Fibroblast of gingiva (primary cell): ENCODE measurements at places on chromosomes 12 and 14.

DNA sequence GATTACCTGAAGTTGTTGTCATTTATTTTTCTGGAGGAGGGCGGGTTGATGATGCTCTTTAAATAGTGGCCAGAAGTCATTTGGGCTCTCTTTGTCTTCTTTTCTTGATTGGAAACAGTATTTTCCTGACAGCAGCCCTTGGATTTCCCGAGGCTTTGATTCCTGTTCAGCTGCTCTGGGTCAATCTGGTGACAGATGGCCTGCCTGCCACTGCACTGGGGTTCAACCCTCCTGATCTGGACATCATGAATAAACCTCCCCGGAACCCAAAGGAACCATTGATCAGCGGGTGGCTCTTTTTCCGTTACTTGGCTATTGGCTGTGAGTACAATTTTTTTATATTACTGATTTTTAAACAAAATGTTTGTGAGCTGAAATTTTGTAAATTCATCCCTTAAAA lies 60.4 kb downstream of the ANAPC7 start:
- DNase-seq = no peak

DNA sequence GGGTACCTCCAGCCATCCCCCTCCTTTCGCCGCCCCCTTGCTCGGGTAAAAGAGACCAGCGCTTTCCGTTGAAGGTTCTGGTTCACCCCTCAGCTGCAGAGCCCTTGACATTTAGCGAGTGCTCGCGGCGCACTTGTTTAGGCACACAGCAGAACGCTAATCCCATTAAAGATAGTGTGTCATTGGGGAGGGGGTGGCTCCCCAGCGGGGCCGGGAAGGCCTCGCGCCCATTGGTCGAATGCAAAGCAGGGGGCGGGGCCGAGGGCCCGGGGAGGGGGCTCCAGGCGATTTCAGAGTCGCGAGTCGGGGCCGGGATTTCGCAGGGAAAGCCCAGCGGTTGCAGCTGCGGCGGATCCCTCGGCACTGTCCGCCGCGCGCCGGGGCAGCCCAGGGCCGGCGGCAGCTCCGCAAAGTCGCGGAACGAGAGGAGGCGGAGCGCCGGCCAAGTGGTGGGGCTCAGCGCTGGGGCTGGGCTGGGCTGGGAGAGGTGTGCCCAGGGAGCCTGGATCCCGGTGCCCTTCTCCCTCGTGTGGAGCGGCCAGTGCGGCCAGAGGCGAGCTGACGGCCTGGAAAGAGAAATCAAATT lies 122.9 kb downstream of the TSPAN9 start:
- peak; percentile 28 for DNase-seq

DNA sequence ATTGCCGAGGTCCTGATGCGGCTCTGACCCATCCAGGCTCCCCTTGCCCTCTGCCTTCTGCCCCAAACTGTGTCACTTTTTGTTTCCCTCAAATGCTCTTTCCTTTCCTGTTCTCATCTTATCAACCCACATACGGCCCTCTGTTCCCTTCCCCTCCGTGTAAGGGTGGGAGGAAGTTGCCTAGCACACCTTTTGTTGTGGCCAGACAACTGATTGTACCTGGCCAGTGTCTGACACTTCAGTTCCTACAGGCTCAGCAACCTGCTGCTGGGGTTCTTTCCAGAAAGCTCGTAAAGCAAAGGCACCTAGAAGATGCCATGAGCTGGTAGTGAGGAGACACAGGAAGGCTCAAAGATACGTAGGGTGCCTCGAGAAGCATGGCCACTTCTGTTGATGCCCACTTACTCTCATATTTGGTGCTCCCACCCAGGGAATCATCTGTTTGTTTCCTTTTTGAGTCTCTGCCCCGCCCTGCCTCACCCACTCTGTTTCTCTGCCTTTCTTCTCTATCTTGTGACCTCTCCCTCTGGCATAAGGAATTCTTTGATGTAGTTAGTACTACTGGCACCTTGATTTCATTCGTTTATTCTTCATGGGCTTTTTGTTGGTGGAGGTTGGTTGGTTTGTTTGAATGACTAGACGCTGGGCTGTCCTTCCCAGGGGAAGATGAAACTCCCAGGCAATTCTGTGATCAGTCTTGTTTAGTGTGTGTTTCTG lies 152.4 kb upstream of the FKBP4 start:
- no peak for DNase-seq

DNA sequence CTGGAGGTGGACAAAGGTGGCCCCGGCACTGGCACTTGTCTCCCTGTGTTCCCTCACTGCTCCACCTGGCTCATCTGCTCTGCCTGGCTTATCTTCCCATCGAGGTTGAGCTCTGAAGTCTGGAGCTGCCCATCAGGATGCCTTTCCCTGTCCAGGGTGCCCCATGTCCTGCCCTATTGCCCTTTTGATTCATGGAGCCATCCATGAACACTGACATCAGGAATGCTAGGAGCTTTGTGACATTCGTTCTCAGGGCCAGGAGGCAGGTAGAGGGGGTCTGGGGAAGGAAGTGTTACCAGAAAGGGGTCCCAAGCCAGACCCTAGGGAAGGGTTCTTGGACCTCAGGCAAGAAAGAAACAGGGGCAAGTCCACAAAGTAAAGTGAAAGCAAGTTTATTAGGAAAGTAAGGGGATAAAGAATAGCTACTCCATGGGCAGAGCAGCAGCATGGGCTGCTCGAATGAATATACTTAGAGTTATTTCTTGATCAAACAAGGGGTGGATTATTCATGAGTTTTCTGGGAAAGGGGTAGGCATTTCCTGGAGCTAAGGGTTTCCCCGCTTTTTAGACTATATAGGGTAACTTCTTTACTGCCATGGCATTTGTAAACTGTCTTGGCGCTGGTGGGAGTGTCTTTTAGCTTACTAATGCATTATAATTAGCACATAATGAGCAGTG lies 51.6 kb downstream of the RIN3 start:
- DNase-seq = no peak

DNA sequence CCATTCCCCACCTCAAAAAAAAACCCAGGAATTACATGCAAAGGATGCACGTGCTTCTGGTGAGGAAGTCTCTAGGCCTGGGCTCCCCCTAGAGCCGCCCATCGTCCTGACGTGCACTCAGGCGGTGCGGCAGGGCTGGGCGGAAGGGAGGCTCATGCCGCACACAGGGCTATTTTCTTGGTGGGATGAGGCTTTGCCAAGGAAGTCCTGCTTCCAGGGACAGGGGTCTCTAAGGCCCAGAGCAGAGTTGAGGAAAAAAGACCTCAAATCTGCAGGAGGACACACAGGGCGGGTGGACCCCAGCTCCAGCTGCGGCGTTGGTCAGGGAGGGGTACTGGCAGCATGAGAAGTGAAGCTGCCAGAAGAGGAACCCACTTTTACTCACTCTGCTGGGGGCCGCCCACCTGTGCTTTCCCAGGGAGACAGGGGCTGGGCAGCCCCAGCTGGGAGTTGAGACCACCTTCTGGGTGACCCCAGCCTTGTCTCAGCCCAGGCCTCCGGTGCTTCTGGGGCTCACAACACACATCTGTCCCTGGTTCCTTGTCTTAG lies 4.2 kb downstream of the RHOF start:
- no peak for DNase-seq

DNA sequence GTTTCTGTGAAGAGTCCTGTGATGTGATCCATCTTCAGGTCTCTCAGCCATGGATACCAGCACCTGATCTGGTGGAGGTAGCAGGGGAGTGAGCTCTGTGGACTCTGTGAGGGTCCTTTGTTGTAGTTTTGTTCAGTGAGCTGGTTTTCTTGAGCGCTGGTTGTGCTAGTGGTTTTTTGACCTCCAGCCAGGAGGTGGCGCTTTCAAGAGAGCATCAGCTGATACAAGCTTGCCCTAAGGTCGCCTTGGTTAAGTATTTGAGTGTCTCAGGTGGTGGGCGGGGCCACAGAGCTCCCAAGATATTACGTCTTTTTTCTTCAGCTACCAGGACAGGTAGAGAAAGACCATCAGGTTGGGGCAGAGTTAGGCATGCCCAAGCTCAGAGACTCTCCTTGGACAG lies 139.7 kb downstream of the TTLL5 start:
- DNase-seq = no peak

DNA sequence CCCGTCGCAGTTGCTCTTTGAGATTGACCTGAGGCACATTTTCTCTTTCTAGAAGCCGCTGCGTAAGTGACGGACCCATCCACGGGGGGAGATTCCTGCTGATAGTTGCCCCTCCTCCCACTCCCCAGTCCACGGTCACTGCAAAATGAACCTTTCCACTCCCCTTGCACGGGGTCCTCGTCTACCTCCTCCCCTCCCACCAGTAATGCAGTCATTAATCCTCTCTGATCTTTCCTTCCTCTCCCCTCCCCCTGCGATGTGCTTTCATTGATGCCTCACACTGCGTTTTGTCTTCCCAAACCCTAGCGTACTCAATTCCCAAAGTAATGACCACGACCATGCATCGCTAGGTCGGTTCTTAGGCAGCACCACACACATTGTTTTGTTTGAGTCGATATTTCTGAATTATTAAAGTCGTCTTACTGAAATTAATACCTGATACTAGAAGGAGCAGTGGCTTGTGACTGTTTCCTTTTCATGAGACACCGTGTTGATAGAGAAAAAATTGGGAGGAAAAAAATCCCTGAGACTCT lies 857 bp downstream of the ETNK1 start:
- no peak for DNase-seq

- DNase-seq = peak; percentile 60
Measured at GRCh38 chr12:110282300-110282860, 1.3 kb downstream of the ATP2A2 start.

DNA sequence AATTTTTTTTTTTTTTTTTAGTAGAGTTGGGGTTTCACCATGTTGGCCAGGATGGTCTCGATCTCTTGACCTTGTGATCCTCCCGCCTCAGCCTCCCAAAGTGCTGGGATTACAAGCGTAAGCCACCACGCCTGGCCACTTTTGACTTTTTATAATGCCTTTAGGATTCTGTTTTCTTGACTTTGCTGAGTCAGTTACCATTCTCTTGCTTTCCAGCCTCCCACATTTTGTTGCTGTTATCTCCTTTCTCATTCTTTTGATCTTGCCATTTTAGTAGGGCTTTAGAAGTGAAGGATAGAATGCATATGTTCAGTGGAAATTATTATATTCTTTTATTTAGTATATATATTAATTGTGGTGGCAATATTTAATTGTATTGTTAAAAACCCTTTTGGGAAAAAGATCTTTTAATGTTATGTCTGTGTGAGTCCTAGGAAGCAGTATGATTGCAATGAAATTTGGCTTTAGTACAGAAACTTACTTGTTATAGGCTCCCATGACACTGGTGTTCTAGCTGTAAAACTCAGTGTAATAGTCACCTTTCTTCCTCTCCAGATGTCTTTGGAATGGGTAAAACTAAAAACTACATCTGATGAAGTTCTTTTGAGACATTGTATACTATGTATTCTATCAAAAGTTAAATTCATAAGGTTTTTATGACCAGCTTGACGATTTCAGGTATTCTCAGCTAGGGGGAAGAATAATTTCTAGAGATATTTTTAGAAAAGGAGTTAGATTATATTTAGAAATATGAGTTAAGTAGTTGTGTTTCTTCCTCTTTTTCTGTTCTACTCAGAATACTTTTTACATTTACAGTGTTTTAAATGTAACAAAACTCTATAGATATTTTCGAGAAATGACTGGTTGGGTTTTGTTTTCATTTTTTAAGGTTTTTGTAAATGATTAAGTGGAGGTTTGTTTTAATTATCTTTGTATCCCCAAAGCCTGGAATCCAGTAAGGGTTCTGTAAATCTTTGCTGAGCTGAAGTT lies 74.7 kb downstream of the APAF1 start:
- DNase-seq = no peak

DNA sequence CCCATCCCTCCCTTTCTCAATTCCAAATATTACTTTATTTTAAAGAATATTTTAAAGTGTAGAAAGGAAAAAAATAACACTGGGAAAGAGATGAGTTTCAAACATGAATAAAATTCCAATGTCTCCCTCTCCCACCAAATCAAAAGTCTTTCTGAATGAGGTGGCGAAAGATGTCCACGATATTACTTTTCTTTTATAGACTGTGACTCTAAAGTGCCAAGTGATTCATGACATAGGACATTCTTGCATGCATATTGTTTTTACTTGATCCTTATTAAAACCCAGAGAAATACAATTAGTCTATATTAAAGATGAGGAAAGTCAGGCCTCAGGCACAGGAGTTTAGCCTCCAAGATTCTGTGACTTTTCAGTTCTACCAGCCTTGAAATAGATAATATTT lies 16.0 kb upstream of the LUM start:
- DNase-seq = no peak

DNA sequence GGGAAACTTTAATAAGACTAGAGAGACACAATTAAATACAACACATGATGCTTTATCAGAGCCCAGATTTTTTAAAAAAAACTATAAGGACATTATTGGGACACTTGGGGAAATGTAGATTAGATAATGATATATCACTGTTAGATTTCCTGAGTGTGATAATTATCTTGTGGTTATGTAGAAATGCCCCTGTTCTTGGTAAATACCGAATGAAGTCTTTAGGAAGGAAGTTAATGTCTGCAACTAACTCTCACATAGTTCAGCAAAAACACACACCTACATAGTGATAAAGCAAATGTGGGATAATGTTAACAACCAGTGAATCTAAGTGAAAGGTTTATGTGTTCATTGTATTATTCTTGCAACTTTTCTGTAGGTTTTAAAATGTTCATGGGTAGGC lies 14.6 kb upstream of the CACNB3 start:
- DNase-seq = no peak

- DNase-seq = no peak
Measured at GRCh38 chr12:14171106-14171505, 189.7 kb upstream of the GRIN2B start.

DNA sequence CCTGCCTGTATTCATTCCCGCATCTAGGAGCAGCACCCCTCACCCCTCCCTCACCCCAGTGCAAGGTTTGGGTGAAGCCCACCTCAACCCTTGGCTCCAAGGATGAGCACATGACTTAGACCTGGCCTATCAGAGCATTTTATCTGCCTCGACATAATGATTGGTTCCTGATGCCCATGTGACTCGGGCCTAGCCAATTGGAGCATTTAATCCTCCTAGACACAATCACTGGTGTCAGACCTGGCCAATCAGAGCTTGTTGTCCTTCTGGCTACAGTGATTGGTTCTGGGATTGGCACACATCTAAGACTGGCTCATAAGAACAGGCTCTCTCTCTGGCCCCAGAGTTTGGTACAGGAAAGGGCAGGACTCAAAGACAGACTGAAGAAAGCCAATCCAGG lies 73.1 kb upstream of the MYL2 start:
- no peak for DNase-seq

GRCh38 chr14:58738189-58738836 lies 100.6 kb downstream of the DACT1 start:
- DNase-seq = peak; percentile 70

GRCh38 chr12:123150744-123151456 lies at the start of gene PITPNM2:
Gene PITPNM2 (minus strand): TSS chr12:123151090. CDS start chr12:123034590, 116,500 bp downstream.
- peak; percentile 57 for DNase-seq

GRCh38 chr12:47877081-47877480 lies 27.7 kb downstream of the VDR start:
- DNase-seq = no peak

GRCh38 chr14:28603606-28604005 lies 163.0 kb upstream of the FOXG1 start:
- DNase-seq = no peak

GRCh38 chr14:29043737-29044136 lies 277.1 kb downstream of the FOXG1 start:
- DNase-seq = no peak

GRCh38 chr12:125092872-125093680 lies 27.8 kb downstream of the AACS start:
- DNase-seq = no peak
